Stimulated activated CD8-positive, alpha-beta memory T cell treated with anti-CD3 and anti-CD28 coated beads, Interleukin-2, amount 100 ng/mL, for 1 hour (primary cell): ENCODE measurements at places on chromosomes 1 and 21.

DNA sequence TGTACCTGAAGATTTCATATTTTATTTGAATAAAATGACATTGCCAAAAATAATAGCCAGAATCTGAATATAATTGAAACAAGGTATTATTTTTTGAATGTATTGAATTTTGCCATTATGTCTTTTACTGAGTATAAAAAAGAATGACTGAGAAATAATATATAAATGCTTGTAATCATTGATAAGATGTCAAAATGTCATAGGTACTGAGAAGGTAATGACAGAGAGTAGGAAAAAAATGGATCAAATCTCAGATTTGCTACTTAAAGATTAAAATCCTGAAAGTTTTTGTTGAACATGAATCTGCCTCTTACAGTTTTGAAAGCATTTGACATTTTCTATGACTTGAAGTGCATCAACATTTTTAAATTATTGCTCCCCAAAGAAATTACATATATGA, 1069.9 kb upstream of the ADGRL4 start:
- no peak for DNase-seq

GRCh38 chr1:100516857-100517256, 21.1 kb upstream of the GPR88 start:
- no peak for DNase-seq

GRCh38 chr1:62426237-62426636, 10.6 kb upstream of the USP1 start:
- DNase-seq: no peak

DNA sequence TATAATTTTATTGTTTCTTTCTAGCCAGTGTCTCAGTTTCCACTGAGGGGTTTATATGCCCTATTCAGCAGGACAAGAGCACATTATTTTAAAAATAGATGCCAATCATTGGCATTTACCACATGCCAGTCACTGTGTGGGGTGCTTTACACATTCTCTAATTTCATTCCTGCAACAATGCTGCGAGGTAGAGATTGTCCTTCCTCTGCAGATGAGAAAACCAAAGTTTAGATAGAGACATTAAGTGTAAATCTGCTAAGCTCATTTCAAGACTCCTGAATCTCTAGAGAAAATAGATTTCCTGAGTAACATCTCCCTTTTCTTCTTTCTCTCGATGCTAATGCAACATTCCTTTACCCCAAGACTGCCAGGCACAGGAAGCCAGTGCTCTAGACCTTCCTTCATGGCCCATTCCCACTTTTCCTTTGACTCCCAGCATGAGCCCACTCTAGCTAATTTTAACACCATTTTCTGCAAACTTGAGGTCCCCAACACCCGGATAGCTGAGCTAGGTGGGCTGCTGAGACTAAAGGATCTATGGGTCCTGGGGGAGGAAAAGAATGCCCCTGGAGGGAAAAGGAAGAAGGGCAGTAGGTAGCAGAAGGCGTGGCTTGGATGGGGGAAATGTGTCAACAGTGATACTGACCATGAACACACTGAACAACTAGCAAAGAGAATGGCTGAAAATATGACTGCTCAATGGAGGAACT, 50.0 kb downstream of the SH3GLB1 start:
- DNase-seq: no peak

- no peak for DNase-seq
These were observed 92.3 kb downstream of the ROR1 start for GRCh38 chr1:63866084-63866483.

GRCh38 chr21:44531606-44532564, 8.1 kb downstream of the KRTAP10-1 start:
- DNase-seq: no peak

DNA sequence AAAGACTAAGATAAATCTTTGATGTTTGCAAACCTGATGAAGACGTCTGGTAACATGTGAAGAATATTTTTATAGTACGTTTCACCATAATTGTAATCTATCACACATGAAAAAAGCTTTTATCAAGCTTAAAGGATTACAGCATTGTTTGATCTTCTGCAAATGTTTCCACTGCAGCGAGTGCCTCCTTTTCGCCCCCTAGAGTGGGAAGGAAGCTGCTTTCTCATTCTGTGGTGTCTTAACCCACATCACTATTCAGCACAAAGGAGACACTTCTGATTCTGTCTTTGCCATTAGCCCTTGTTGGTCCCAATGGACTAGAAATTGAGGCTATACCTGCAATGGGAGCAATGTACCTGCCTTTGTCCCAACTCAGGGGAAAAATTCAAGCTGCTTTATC, 46.0 kb upstream of the IL12RB2 start:
- peak; percentile 1 for DNase-seq

- no peak for DNase-seq
These were observed 1.8 kb downstream of the SH3GLB1 start for GRCh38 chr1:86706018-86706635.

DNA sequence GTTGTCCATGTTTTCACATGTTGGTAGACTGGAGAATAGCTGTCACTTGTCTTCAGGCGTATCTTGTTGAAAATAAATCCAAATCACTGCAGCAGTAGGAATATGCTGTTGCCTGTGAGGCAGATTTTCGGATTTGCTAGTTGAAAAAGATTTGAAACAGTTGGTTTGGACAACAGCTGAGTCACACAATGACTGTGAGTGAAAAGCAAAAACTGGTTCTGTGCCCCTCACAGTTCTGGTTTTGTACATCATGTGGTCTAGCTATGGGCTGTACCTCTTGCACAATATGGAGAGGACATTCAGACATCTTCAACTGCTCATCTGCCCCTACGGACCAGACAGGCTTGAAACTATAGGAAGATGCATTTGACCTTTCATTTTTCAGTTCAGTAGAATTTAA, 1.8 kb downstream of the ARF1 start:
- no peak for DNase-seq

DNA sequence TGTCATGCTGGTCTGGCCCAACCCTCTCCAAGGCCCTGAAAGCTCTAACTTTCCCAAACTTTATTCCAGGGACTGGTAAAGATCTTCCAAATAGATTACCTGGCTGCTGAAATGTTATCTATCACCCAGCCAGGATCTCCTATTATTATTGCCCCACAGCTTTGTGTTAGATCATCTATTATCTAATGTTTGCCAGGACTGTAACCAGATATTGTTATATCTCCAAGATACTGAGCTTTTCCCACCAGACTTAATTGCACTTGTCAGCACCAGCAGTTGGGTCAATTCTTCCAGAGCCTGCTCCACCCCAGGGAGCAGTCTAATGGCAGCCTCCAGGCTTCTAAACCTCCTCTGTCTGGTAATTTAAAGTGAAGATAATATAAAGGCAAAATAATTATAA, 59.1 kb downstream of the PRDX6 start:
- DNase-seq: no peak

DNA sequence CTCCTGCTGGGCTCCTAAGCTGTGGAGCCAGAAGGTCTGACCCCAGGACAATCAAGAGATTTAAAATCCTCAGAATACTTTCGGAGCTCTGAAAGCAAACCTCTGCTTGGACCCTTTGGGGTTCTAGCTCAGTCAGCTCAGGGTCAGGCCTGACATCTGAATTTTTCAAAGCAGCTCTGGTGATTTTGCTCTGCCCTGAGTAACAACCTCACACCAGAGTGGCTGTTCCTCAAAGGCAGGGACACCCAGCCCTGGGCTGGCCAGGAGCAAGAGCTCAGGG, 11.9 kb downstream of the SLC1A7 start:
- no peak for DNase-seq

DNA sequence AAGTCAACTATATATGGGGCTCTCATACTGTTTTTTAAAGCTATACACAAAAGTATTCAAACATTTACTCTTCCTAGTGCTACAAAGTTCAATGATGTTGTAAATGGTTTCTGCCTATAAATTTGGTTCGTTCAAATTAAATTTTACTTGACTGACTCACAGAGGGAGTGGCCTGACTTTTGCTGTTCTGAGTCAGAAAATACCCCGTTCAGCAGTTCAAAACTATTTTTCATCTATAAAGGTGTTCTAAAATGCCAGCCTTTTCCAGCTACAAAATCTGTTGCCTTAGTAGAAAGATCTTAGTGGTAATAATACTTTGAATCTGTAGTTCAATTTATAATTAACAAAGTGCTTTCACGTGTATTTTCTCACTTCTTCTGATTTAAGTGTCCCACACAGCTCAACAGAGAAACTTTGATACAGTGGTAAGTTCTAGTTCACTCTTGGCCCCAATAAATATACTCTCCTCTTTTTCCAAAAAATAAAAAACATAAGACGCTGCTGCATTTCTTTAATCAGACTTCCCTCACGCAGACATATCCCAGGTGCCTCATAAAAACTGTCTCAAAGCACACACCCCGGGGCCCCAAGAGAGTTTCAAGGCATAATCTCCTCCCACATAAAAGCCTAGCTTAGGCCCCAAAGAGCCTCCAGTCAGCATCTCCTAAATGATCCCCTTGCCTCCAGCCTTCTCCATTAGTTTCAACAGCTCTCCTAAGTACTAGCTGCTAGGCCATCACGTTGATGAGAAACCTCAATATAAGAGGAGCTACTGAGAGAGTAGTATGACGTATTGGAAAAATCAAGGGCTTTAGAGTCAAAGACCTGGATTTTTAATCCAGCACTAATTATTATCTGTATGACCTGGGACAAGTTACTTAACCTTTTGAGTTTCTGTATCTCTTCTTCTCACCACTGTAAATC, 3.2 kb downstream of the PTP4A2 start:
- DNase-seq: no peak

GRCh38 chr1:248733566-248733965, 22.0 kb downstream of the LYPD8 start:
- no peak for DNase-seq

- DNase-seq: no peak
These were observed 129.0 kb upstream of the KLHDC7A start for GRCh38 chr1:18351735-18352134.

- no peak for DNase-seq
These were observed 112.7 kb upstream of the JUN start for GRCh38 chr1:58896246-58897183.
